Activated naive CD8-positive, alpha-beta T cell treated with anti-CD3 and anti-CD28 coated beads for 36 hours (primary cell): ENCODE measurements at places on chromosomes 3 and 15. TPM values are rescaled to one million over a fixed set of nuclear protein-coding genes. Genes with fewer than 3 reads are reported as not detected.

GRCh38 chr15:83930392-83931212 lies 276.7 kb downstream of the ADAMTSL3 start:
- no peaks in the 10 kb centered on the region for H3K36me3 ChIP-seq
- no peak overlapping the region for H3K4me3 ChIP-seq
- peaks cover 10% of the 10 kb centered on the region for H3K4me1 ChIP-seq
- H3K27me3 ChIP-seq = peaks cover 17% of the 10 kb centered on the region
- DNase-seq = no peak
- H3K27ac ChIP-seq = no peak overlapping the region

DNA sequence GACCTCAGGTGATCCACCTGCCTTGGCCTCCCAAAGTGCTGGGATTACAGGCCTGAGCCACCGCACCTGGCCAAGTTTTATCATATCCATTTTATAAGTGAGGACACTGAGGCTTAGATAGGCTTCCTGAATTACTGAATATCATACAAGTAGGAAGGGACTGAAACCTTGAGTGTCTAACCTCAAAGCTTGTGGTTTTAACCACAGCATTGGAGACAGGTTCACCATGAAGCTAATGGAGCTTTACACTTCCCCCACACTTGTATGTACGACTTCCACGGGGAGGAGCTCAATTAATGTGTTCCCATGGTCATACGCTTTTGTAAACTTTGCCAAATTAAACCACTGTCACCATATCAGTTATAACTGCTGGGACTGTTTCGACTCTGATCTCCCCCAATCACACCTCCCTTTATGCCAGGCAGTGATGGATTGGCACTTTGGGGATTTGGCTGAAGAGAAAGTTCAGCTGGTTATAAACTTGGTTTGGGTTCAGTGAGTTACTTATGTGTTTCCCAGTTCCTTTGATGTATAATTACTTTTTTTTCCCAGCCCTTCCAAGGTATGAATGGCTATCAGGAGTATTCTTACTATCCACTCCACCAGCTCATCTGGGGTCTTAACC lies 38.4 kb upstream of the MEIS2 start:
- H3K27ac ChIP-seq = no peak overlapping the region
- H3K4me1 ChIP-seq = peaks cover 3% of the 10 kb centered on the region
- H3K36me3 ChIP-seq = no peaks in the 10 kb centered on the region
- DNase-seq = no peak
- H3K4me3 ChIP-seq = no peak overlapping the region

DNA sequence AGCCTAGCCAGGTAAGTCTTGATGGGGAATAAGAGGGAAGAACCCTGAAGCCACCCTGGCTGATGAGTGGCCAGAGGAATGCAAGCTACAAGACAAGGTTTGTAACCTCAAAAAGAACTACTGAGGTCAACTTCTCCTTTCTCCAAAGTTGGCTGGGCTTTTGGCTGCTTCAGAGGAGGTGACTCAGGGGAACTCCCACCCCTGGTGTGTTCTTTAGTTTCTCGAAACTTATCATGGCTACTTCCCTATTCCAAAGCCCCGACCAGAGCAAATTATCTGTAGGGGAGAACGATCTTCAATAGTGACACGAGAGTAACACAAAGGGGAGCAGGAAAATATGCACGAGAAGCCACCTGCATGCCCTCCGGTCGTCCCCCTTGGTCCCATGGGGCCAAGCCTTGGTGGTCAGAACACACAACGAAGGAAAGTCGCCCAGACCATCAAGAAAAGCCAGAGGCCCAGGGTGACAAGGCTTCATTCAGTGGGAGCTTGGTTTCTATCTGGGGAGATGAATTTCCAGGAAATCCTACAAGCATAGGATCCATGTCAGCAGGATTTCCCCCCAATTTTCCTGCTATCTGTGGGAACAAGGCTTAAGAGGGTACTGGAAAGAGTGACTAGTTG lies 6.5 kb upstream of the BCL2A1 start:
- no peaks in the 10 kb centered on the region for H3K27me3 ChIP-seq
- peaks cover 8% of the 10 kb centered on the region for H3K36me3 ChIP-seq
- DNase-seq = no peak
- H3K27ac ChIP-seq = peak overlapping the region; percentile 77
- peaks cover 48% of the 10 kb centered on the region for H3K4me1 ChIP-seq

DNA sequence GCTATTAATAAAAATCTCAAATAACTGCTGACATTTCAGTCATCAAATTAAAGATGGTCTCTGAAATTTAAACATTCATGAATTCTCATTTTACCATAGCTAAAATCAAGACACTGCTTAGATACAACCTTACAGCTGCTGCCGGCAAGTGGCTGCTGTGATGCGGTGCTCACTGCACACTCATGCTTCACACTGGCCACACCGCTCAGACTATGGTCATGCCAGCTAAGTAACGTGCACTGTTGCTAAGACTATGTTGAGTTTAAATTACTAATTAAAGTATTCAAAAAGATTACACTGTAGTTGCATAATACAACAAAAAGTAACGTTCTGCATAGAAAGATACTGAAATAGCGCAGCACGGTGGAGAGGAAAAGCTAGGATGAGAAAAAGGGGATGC lies 12.1 kb downstream of the ATP13A3 start:
- peaks cover 17% of the 10 kb centered on the region for H3K4me1 ChIP-seq
- DNase-seq = no peak
- no peak overlapping the region for H3K27ac ChIP-seq

DNA sequence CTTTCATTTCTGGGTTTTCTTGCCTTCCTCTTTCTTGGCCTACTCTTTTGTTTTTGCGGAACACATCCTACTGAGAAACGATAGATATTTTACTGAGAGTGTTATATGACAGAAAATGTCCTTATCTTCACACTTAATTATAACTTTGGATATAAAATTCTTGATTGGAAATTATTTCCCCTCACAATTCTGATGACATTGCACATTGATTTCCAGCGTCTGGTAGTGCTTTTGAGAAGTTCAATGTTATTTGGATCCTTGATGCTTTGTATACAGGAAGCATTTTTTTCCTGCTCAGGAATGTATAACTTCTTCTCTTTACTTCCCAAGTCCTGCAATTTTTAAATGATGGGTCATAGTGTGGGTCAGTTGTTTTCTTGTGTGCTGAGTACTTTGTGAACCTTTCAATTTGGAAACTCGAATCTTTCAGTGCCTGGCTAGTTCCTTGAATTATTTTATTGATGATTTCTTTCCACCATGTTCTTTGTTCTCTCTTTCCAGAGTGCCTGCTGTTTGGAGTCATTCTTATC lies 183.9 kb downstream of the PDCD6IP start:
- no peaks in the 10 kb centered on the region for H3K36me3 ChIP-seq
- no peak overlapping the region for H3K27ac ChIP-seq
- H3K27me3 ChIP-seq = no peaks in the 10 kb centered on the region
- H3K4me1 ChIP-seq = peaks cover 5% of the 10 kb centered on the region
- DNase-seq = no peak

DNA sequence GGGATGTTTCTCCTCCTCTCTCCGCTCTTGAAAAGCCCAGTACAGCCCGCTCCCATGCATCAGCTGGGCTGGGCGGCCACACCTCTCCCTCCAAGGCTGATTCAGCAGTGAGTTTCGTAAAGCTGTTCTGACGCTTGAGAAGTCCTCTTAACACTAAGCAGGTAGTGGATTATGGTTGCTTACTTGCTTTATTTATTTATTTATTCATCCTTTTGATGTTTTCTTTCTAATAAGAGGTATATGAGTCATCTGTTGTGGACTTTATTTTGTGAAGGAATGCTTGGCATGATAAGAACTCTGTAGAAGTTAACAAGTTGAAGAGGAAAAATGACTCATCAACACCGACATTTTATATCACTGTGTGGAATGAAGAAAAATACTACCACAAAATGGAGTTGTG lies 285.0 kb downstream of the SQOR start:
- H3K4me1 ChIP-seq = no peaks in the 10 kb centered on the region
- no peaks in the 10 kb centered on the region for H3K36me3 ChIP-seq
- DNase-seq = no peak
- no peak overlapping the region for H3K4me3 ChIP-seq

DNA sequence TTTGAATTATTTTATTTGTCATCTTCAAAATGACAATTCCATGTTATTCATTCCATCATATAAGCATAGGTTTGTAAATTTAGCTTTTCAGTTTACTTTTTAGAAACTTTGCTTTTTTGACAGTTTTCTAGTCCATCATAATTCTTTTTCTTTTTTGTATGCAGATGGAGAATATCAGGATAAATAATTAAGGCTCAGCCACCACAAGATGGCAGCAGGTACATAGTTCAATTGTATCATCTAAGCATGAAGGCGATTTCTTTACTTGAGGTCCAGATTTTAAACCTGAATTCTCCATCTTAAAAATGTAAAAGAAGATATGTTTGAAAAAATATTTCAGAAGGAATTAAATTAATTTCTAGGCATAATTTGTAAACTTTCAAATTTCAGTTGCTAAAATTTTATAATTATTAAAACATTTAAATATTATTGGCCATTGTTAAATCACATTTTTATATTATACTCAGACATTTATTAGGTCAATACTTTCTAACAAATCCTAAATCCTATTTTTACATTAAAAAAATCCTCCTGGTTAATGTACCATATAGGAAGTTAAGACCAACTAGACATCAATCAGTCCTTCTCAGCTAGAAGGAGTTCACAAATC lies 15.1 kb downstream of the PLSCR5 start:
- no peaks in the 10 kb centered on the region for H3K36me3 ChIP-seq
- no peak overlapping the region for H3K4me3 ChIP-seq
- peaks cover 11% of the 10 kb centered on the region for H3K27me3 ChIP-seq
- peak; percentile 2 for DNase-seq
- H3K27ac ChIP-seq = no peak overlapping the region

GRCh38 chr3:118817748-118818165 lies 216.9 kb downstream of the IGSF11 start:
- H3K27ac ChIP-seq = no peak overlapping the region
- peaks cover 7% of the 10 kb centered on the region for H3K27me3 ChIP-seq
- H3K36me3 ChIP-seq = no peaks in the 10 kb centered on the region

SPESP1 gene
- 1.1 TPM for total RNA-seq

C3orf33 gene
- 2.5 TPM for total RNA-seq

FNDC3B gene
- 11.6 TPM for total RNA-seq

DNA sequence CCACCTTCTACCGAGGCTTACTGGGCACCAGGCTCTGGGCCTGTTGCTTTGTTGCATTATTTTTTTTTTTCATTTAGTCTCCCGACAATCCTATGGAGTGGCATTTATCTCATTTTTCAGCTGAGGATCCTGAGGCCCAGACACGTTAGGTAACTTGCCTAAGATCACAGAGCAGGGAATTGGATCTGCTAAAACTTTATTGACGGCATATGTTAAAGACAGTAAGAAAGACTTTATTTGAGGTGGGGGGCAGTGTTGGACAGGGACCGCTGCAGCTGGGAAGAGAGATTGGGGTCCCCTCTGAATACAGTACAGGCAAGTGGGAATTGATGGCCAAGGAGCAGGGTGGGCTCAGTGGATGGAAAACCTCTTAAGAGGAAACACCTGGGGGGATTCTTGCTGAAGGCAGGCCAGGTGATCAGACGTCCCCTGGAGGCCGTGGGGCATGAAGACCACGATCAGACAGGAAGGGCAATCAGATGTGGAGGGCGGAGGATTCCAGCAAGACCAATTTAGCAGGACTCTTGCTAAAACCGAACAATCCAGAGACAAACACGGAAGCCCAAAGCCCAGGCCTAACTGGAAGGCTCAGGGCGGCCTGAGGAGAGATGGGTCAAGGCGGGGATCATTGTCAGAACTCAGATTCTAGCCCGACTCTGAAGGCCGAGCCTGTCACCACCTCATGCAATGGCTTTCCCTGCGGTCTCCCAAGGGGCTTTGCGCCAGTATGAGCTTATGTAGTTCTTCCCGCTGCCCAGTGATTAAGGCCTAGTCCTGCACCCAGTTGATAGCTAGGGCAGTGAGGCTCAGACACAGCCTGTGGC lies 53.7 kb downstream of the RGMA start:
- no peak for DNase-seq
- no peak overlapping the region for H3K27ac ChIP-seq
- H3K36me3 ChIP-seq = no peaks in the 10 kb centered on the region

GRCh38 chr3:35651426-35651825 lies 12.1 kb downstream of the ARPP21 start:
- H3K4me1 ChIP-seq = no peaks in the 10 kb centered on the region
- no peak overlapping the region for H3K27ac ChIP-seq
- no peaks in the 10 kb centered on the region for H3K36me3 ChIP-seq
- H3K27me3 ChIP-seq = peaks cover 18% of the 10 kb centered on the region
- no peak for DNase-seq

DNA sequence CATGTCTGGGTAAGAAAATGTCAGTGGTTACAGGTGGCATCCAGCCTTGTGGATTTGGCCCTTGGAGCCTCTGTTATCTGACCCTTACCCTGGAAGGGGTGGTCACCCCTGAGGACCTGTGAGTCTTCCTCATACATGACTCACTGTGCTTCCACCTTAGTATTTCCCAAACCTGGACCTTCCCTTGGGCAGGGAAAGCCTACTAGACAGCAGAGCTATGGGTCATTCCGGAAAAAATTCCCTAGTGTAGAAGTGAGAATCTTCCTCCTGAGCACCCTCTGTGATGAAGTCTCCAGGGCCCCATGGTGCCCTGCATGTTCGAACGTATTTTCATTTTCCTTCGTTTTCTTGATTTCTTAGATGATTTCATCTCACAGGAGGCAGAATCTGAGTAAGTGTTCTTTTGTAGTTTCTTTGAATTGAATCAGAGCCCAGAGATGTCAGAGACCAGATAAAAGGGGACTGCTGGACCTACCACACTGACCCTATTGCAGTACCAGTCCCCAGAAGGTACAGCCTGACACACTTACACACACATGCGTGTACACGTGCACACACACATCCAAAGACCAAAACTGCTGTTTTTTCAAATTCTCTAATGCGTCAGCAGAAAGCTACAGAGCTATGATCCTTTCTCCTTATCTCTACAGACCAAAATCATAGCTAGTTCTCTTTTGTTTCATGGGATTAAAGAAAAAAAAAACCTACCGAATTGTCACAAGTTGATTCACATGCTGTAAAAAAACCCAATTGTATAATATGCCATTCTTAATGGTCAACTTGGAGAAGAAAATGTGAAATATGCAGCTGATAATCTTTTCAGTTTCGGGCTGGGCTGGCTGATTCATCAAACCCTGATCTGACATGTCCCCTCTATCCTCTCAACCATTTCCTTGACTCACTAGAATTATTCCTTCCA lies 50.5 kb upstream of the ARHGEF3 start:
- DNase-seq = no peak
- H3K27ac ChIP-seq = no peak overlapping the region
- no peak overlapping the region for H3K4me3 ChIP-seq
- peaks cover 14% of the 10 kb centered on the region for H3K36me3 ChIP-seq
- H3K27me3 ChIP-seq = no peaks in the 10 kb centered on the region

GOLGA6D gene
- total RNA-seq = not detected

GRCh38 chr15:55196458-55197361 lies at the start of gene RSL24D1:
RSL24D1 (minus strand) TSS chr15:55196941; CDS start chr15:55196890, 51 bp downstream.
- peaks cover 22% of the 10 kb centered on the region for H3K4me1 ChIP-seq
- H3K27me3 ChIP-seq = no peaks in the 10 kb centered on the region
- DNase-seq = peak; percentile 93
- H3K4me3 ChIP-seq = no peak within 1 kb of the TSS
- H3K27ac ChIP-seq = no peak within 1 kb of the TSS
- peaks cover 29% of the 10 kb centered on the region for H3K36me3 ChIP-seq

- peaks cover 20% of the 10 kb centered on the region for H3K36me3 ChIP-seq
- peak overlapping the region; percentile 31 for H3K27ac ChIP-seq
- peaks cover 3% of the 10 kb centered on the region for H3K27me3 ChIP-seq
- no peak for DNase-seq
- H3K4me3 ChIP-seq = no peak overlapping the region
Observed at GRCh38 chr3:196735751-196736150, 3.9 kb upstream of the PAK2 start.
